ENCODE measurements at places on chromosomes 5 and 9.

DNA sequence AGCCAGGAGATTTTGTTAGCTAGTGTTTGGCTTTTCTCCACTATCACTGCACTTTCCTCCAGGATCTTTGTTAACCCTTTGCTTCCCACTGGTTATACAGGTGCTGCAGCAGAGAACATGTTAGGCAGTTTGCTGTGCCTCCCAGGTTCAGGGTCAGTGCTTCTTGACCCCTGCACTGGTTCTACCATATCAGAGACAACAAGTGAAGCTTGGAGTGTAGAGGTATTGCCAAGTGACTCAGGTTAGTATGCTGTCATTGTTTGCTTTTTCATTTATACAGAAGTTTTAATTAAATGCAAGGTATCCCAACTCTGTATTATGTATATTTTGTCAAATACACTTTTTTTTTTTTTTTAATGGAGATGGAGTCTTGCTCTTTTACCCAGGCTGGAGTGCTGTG lies 68.4 kb downstream of the GAPVD1 start:
- DNase-seq, result no peak

DNA sequence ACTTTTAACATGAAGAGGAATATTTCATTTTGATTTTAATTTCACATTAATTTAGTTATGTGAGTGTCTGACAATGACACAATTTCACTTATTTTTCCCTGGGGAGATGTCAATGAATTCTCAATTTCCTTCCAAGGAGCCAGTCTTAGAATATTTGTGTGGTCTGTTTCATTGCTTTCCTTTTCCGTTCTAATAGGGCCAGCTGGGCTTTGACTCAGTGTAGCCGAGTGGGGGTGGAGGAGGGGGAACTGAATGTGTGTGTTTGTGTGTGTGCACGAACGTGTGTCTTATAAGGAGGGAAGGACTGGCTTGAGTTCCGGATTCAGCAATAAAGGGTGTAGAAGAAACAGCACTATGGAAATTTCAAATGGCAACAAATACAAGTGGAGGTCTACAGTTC lies 100.0 kb downstream of the BASP1 start:
- no peak for DNase-seq

DNA sequence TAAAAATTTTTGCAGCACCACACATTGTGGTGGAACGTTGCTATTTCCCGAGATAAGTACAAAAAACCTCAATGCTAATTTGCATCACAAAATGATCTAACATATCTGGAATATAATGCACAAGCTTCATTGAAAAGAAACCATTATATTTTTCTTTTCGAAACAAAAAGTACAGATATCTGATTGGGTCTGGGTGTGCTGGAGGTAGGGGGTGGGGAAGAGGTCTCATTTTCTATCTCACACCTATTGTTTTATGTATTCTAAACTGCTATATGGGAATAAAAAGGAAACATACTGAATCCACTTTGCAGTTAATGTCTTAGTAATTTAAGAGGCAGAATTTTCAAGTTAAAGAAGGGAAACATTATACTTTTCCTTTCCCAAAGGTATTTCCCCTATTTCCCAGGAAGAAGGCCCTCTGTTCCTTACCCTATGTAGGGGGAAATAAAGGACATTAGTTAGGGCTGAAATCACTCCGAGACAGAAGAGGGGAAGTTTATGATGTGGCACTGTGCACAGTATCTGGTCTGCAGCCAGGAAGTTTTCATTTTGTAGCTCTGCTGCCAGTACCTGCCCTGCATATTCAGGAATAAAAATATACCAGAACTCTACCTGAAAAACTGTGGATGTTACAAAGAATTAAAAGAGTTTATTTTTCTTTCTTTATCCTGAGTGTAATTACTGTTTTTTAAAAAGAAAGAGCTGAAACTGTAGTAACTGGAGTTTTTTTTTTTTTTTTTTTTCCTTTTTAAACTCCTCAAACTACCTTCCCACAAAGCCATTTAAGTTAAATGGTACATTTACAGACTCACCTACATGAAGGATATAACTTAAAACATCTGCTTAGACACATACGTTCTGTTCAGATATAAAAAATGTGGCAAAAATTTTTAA lies 7.4 kb downstream of the MEF2C start:
- DNase-seq, result no peak

DNA sequence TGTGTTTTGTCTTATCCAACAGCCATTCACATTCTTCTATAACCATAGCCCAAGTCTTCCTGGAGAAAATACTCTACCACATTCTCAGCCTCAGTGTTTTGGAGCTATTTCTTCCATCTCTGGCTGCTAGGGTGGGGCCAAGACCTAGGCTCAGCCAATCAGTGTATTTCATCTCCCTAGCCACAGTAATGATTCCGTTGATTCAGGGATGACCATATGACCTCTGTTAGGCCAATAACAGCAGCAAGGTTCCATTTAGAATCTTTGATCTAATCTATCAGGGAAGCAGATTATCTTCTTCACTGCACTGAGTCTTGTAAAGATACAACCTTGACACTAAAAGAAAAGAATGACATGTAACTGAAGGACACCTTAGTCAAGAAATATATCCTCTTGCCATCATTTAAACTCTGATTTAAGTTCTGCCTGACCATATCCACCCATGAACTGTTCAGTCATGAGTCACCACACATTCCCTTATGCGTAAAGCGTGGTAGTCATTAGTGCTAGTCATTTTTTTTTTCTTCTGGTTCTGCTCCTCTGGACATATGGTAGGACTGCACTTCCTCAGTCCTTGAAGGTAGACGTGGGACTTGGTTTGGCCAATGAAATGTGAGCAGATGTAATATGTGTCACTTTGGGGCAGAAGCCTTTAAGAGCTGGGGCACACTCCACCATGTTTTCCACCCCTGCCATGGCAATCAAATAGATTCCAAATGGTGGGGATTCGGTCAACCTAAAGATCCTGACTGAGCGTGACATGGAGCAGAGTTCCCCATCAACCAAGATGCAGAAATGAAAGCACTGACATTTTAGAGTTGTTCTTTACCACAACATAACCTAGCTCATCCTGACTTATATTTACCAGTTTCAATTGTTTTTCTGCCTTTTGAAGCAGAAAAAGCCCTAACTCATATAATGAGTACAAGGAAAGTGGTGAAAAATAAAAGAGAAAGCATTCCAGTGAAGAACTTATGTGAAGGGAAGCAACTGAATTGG lies 12.7 kb upstream of the PRELID2 start:
- no peak for DNase-seq

GRCh38 chr5:128537221-128537999 lies 635 bp downstream of the FBN2 start:
- DNase-seq, result no peak

DNA sequence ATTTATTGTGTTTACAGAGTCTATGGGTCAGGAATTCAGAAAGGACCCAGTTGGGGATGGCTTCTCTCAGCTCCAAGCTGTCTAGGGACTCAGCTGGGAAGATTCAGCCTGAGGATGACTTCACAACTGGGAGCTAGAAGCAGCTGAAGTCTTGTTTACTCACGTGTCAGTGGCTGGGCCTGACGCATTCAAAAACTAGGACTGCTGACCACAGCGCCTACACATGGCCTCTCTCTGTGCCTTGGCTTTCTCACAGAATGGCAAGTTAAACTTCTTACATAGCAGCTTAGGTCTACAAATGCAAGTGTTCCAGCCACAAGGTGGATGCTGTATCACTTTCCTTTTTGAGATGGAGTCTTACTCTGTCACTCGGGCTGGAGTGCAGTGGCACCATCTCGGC lies 16.3 kb upstream of the PPP2CA start:
- no peak for DNase-seq

GRCh38 chr9:109474170-109474569 lies 23.9 kb downstream of the PTPN3 start:
- no peak for DNase-seq

DNA sequence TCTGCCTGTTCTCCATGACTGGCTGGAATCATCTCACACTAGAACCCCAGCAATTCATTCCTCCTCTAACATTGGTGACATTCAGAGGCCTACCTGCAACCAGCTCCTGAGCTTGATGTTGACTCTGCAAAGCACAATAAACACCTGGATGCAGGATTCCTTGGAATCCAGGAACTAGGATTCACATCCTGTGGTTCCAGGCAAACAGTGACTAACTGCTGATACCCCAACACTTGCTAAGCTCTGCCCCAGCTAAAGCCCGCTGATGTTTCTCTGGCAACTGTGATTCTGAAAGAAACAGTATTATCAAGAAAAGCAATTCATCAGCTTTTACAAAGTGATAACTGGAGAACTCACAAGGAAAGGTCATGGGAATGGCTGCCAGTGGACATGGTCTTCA lies 29.2 kb downstream of the SUSD1 start:
- no peak for DNase-seq

- no peak for DNase-seq
Observed at GRCh38 chr9:101536938-101537337, 3.3 kb downstream of the RNF20 start.
